ENCODE measurements at places on chromosomes 5 and 9.

DNA sequence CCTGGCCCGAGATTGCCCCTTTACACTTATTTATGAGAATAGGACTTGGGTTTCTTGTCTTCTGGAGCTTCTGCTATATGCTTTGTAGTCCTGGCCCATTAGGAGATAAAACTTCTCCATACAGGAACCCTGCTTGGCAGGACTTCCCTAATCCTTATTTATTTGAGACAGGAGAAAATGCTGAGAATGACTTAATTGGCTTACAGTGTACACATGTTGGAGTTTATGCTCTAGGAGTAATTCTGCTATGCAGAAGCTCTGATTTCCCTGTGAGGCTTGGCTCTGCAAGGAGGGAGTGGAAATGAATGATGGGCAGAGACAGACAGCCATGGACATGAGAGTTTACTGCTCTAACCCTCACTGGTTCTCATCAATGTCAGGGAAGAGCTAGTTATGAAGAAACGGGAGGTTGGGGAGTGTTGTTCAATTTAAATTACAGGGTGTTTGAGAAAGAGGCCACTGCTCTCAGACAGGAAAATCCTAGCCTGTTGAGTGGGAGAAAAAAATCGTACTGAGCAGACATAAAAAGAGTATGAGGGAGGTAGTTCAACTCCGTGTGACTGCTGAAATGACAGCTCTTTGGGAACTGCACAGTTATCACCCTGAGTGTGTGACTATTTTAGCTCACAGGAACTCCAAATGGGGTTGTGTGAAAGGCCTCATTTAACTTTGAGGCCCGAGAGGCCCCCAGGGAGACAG lies 37.5 kb downstream of the ACTBL2 start:
- no peak for DNase-seq

- DNase-seq: no peak
These were observed 2.7 kb upstream of the APBA1 start for GRCh38 chr9:69674716-69675438.

GRCh38 chr5:137303509-137303908 lies 195.6 kb downstream of the SPOCK1 start:
- DNase-seq: no peak

- DNase-seq: no peak
These were observed 13.1 kb downstream of the ISOC1 start for GRCh38 chr5:129107637-129108036.

- no peak for DNase-seq
These were observed 2.5 kb upstream of the RAD23B start for GRCh38 chr9:107280543-107280942.

- no peak for DNase-seq
These were observed 44.5 kb upstream of the JMY start for GRCh38 chr5:79191457-79191856.
